Naive B cell (primary cell): ENCODE measurements at places on chromosomes 3 and 15.
A peak's percentile ranks its signal among the peaks of the same experiment; 100 is the strongest.

- DNase-seq, result no peak
Observed at GRCh38 chr3:132963786-132964185, 74.4 kb upstream of the TMEM108 start.

DNA sequence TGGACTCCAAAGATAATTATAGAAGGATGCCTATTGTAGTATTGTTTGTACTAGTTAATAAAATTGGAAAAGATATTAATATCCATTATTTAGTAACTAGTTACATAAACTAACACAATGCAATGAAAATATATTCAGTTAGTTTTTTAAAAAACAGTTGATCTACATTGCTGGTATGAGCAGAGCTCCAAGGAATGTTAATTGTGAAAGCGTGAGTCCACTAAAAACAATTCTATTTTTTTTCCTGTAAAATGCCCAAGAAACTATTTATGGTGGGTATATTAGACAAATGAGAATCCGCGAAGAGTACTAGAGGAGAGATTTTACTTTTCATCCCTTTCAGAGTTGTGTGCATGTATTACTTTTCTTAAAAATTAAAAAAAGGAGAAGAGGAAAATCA lies 104.3 kb downstream of the MCTP2 start:
- no peak for DNase-seq

DNA sequence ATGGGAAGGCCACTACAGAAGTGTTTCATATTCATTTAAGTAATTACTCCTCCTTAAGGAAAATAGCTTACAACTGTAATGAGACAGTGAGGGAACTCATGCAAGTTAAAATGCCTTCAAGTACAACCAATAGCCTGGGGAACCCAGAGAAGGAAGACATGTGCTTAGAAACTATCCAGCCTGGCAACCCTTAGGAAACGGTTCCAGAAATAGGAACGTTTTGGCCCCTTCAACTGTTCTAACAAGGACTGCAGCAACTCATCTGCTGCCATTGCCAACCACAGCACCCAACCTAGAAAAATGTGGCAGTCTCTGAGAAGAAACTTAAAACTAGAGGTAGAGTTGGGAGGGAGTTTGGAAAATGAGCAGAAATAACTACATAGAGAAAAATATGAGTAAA lies 147.5 kb upstream of the STRIT1 start:
- DNase-seq, result no peak

DNA sequence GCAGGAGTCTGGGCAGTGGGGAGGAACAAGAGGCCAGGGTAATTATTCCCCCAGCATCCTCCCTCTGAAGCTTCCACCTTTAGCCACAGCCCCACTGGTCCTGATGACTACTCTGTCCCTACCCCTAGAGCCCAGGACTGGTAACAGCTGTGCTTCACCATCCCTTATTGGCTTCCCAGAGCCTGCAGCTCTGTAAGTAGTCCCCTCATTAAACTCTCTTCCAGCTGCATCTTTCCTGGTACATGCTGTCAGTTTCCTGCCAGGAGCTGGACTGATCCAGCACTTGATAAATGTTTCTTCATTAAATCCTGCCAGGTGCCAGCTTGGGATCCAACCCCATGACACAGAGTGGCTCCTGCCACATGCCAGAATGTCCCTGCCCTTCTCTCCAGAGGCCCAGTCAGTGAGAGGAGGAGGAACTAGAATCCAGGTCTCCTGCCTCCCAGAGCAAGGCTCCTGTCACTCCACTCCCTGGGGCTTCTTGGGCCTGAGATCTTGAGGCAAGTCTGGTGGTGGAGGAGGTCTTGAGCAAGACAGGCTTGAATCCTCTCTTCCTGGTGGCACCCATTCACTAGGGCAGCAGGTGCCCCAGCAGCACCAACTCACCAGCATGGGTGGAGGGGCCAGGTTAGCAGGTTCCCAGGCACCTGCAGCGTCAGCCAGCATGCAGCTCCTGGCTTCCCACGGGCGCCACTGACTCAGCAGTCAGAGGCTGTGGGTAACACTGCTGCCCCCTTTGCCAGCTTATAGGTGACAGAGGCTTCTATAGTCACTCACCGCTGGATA lies 27.6 kb downstream of the FBXW12 start:
- no peak for DNase-seq

DNA sequence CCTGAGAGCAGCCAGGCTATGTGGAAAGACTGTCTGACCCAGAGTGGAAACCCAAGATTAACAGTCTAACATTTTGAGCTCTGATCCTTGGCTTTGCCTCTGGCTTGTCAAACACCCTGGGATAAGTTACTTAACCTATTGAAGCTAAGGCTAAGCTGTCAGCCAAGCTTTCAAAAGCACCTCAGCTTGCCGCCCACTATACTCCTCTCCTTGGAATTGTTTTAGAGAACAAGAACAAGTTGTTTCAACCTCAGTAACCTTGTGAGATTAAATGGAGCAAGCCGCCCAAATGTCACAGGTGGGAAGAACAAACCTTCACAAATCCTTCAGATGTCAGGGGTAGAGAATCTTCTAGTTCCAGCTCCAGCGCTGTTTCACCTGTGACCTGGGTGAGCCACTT lies 235.1 kb downstream of the RYR3 start:
- DNase-seq, result no peak

GRCh38 chr3:37687966-37688365 lies 173.7 kb upstream of the CTDSPL start:
- no peak for DNase-seq

DNA sequence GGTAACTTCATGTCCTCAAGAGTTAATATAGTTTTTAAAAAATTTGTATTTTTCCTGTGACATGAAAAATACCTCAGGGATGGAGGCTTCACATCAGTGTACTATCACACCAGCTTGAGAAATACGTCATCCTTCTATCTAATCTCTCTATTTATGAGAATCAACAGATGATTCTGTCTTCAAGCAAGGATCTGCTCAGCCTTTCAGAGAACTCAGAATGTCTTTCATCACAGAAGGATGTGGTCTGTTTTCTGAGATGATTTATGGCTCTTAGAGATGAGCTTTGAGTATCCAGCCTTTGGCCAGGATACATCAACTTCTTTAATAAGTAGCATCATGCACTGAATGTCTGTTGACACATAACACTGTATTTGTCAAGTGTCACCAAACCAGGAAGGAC lies 193.9 kb downstream of the DTWD1 start:
- no peak for DNase-seq

DNA sequence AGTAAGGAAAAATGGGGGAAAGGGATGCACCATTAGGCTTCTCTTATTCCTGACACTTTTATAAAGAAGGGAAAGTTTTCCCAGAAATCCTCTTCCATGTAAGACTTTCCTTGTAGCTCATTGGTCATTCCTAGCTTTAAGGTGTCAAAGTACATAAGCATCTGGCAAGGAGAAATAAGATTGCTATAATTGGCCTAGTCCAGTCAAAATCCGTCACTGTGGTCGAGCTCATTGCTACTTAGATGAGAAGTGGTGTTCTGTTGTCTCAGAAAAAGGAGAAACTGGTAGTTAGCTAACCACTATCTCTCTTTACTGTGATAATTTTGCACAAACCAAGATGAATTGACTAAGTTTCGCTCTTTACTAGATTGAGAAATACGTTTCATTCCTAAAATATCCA lies 370.1 kb downstream of the CNTN4 start:
- no peak for DNase-seq

DNA sequence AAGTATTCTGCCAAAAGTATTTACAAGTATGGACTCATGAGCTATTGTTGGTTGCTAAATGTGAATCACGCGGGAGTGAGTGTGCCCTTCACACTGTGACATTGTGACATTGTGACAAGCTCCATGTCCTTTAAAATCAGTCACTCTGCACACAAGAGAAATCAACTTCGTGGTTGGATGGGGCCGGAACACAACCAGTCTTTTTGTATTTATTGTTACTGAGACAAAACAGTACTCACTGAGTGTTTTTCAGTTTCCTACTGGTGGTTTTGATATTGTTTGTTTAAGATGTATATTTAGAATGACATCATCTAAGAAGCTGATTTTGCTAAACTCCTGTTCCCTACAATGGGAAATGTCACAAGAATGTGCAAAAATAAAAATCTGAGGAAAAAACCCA lies 30.3 kb downstream of the SYNM start:
- no peak for DNase-seq

GRCh38 chr3:41682996-41683395 lies 278.9 kb downstream of the ULK4 start:
- no peak for DNase-seq

GRCh38 chr3:175310046-175310445 lies 450.9 kb downstream of the NAALADL2 start:
- DNase-seq, result no peak

GRCh38 chr15:43931790-43932435 lies 105.1 kb downstream of the WDR76 start:
- no peak for DNase-seq

GRCh38 chr15:100495861-100496260 lies 32.9 kb downstream of the CERS3 start:
- DNase-seq, result no peak

DNA sequence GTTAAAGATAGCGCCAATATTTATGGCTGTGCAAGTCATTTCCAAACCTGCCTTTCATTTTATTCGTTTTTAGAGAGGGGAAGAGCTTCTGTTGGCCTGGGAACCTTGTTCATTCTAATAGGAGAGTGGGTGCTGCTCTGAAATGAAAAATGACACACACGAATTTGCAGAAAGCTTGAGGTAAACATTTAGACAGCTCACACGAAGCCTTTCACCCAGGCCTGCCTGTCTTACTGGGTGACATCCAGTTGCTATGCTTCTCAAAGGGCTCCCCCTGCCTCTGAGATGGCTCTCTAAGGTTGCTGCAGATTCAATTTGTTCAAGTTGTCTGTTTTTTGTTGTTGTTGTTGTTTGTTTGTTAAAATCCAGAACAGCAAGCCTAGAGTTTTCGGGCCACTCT lies 18.2 kb downstream of the PEX5L start:
- DNase-seq, result no peak

GRCh38 chr3:168863561-168863960 lies 767.8 kb upstream of the GOLIM4 start:
- DNase-seq, result no peak

DNA sequence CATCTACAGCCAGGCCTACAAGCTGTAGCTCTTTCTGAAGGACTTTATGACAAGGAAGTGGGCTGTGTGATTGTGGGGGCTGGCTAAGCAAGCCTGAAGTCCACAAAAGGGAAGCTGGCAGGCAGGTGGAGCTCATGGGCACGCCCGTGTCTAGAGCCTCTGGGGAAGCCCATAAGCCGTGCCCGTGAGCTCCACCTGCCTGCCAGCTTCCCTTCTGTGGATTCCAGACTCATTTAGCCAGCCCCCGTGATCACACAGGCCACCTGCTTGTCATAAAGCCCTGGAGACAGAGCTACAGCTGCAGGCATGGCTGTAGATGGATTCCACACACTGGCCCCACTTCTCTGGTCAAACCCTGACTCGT lies 15.2 kb downstream of the EFCC1 start:
- DNase-seq, result peak; percentile 86

GRCh38 chr3:105349684-105350387 lies 16.9 kb upstream of the ALCAM start:
- no peak for DNase-seq

DNA sequence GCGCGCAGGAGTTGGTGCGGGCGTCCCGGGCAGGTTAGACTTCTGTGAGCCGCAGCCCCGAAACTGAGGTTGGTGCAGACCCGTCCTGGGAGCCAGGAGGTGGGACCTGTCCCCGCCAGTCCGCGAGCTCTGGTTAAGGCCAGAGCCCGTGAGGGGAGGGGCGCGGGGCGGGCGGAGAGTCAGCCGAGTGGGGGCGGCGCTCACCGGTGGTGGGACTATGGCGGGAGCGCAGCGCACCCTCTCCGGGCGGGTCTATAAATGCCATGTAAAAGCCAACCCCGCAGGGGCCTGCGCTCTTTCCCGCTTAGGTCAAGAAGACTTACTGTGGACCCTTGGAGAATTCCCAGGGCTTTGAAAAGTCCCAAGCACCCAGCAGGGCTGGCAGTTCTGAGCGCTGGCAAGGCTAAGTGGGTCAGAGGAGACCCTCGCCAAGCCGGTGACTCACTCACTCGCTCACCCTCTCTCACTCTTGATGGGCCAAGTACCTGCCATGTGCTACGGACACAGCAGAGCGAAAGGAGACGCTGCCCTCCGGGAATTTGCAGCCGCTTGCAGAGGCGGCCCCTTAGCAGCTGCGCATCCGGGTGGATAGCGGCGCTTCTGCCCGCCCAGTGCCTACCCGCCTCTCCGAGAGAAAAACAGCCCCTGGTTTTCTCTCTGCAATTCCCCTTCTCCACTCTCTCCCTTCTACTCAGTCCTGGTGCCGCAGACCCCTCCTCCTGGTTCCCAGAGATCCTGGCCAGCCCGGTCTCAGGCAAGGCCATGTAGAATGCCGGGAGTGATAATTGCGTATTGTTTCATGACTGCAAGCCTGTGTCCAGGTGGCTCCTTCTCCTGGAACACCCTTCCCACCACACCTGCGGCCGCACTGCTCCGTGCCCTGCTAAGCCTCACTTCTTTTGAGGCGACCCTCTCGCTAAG lies at the start of gene ALDH1L1:
Gene ALDH1L1, minus strand, starts transcription at position 110 of the 921 bp plus-strand sequence. CDS start 19,607 bp downstream, outside the sequence.
- DNase-seq, result no peak

DNA sequence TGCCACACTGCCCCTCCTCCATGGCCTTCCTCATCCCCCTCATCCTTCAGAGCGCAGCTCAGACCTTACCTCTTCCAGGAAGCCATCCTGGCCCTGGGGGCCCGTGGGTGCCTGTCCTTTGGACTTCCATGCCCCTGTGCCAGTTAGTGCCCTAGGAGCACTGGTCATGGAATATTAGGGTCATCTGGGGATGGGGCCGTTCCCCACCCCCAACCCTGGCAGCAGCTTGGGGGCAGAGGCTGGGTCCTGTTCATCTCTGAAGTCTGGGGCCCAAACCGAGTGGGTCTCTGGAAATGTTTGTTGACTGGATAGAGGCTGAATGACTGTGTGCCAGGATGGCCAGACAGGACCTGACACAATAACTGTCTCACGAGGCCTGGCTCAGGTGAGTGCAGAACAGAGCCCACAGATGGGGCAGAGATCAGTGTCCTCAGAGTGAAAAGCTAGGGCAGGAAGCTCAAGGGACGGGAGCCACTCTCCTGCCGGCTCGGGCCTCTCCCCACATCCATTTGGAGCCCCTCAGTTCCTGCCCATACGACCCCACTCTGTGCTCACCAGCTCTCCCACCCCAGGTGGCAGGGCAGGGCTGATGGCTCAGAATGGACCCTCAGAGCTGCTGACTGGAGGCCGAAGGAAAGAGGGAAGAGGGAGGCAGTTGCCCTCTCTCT lies 62.5 kb downstream of the TLE3 start:
- no peak for DNase-seq
